ENCODE measurements at places on chromosomes 2 and 18. TPM values are rescaled to one million over a fixed set of nuclear protein-coding genes. Genes with fewer than 3 reads are reported as not detected.
A peak's percentile ranks its signal among the peaks of the same experiment; 100 is the strongest.

DNA sequence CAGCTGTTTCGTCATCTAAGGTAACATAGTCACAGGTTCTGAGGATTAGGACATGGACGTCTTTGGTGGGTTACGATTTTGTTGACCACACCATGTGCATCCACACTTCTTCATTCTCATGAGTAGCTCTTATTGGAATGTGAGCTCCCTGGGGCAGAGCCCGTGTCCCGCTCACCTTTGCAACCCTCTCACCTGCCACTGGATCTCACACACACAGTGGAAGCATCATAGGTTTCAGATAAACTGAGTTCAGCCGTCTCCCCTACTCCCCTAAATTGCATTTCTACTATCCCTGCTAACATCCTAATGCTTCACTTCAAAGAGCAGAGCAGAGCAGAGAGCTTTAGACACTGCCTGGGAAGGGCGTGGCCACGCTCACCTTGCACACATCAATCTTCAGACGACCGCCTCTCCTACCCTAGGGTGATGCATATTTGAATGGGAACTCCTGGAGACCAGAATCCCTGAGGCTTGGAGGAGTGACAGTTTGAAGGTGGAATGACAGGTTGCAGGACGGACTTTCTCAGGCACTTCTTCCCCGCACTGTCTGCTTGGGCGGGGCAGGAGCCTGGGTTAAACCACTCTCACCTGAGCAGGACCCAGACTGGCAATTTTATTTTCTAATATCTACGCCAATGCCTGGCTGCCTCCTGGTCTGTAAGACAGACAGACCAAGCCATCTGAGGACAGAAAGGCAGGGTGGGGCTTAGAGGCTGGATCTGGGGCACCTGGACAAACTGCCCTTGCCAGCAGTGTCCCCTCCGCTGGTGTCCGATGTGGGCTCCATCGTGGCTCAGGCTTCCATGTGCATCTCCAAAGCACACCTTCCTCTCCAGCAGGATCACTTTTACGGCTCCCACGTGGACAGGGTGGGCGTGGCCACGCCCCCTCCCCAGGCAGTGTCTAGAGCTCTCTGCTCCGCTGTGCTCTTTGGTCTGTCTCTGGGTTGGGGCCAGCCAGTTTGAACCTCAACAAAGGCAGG is 229.5 kb upstream of the COPS8 start:
- no peak overlapping the region for H3K27ac ChIP-seq
- H3K36me3 ChIP-seq: no peaks in the 10 kb centered on the region
- H3K4me3 ChIP-seq: no peak overlapping the region
- no peaks in the 10 kb centered on the region for H3K27me3 ChIP-seq
- DNase-seq: no peak
- H3K4me1 ChIP-seq: no peaks in the 10 kb centered on the region

GRCh38 chr2:204542982-204543608 is 2.2 kb upstream of the PARD3B start:
- no peaks in the 10 kb centered on the region for H3K36me3 ChIP-seq
- no peak for DNase-seq
- no peak overlapping the region for H3K27ac ChIP-seq
- H3K4me3 ChIP-seq: no peak overlapping the region
- H3K4me1 ChIP-seq: no peaks in the 10 kb centered on the region

DNA sequence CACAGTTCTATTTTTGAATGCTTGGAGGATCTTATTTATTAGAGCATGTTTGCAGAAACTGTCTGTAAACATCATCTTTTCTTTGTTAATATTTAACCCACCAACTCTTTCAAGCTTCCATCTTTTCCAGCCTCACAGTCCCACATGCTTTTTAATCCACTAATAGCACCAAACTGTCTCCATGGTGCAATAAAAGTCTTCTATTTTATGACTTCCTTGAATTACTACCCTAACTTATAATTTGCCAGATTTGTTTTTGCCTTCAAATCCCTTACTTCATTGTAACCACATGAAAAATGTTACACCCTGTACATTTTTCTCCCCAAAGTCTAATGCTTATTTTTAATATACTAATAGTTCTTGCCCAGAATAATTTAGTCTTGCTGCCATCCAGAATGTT is 792.6 kb downstream of the PLCL1 start:
- no peak overlapping the region for H3K4me3 ChIP-seq
- no peaks in the 10 kb centered on the region for H3K4me1 ChIP-seq
- no peak for DNase-seq
- H3K27ac ChIP-seq: no peak overlapping the region
- no peaks in the 10 kb centered on the region for H3K36me3 ChIP-seq

Gene COL4A3
- total RNA-seq: 7.6 TPM

GRCh38 chr18:62807396-62807795 is 92.1 kb downstream of the PHLPP1 start:
- DNase-seq: no peak
- H3K4me3 ChIP-seq: no peak overlapping the region
- no peaks in the 10 kb centered on the region for H3K36me3 ChIP-seq
- H3K27ac ChIP-seq: no peak overlapping the region

GRCh38 chr2:13542642-13543041 is 825.9 kb downstream of the TRIB2 start:
- no peak overlapping the region for H3K4me3 ChIP-seq
- no peaks in the 10 kb centered on the region for H3K4me1 ChIP-seq
- no peaks in the 10 kb centered on the region for H3K36me3 ChIP-seq

Gene CREG2
- not detected for total RNA-seq

GRCh38 chr18:28735731-28736130 is 558.8 kb upstream of the CDH2 start:
- no peak overlapping the region for H3K27ac ChIP-seq
- no peaks in the 10 kb centered on the region for H3K27me3 ChIP-seq
- H3K4me1 ChIP-seq: no peaks in the 10 kb centered on the region
- no peak for DNase-seq

DNA sequence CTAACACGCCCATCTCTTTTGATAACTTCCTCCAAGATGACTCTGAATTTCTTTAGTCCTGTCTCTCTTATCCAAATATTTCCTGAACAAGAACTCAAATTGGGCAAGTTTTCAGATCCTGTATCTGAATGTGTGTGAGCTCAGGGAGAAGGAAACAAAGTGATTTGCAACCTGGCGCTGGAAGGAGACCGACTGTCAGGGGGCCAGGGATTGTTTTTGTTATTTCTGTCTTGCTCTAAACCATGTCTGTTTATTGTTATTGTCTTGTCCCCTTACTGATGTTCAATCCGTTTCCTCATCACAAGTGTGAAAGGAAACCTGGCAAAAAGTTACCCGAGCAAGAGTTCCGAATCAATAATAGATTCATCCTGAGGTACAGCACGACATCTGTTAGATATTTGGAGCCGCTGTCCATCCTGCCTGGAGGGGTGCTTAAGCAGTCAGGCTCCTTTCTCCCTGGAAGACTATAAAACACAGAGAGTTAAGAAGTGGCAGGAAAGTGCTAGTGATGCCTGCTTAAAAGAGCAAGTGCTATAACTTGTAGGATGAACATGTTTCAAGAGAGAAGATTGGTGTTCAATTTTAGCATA is 132.5 kb upstream of the OSR1 start:
- H3K36me3 ChIP-seq: no peaks in the 10 kb centered on the region
- DNase-seq: no peak
- H3K4me1 ChIP-seq: no peaks in the 10 kb centered on the region
- no peak overlapping the region for H3K4me3 ChIP-seq
- H3K27ac ChIP-seq: peak overlapping the region; percentile 50

Gene HOXD9
- total RNA-seq: 70.8 TPM

Gene LINC00305
- total RNA-seq: not detected
